CD4-positive, alpha-beta memory T cell (primary cell): ENCODE measurements at places on chromosomes 2 and 18. TPM values are rescaled to one million over a fixed set of nuclear protein-coding genes. Genes with fewer than 3 reads are reported as not detected.

Gene TLX2
- total RNA-seq: 0.52 TPM

Gene RNF144A
- total RNA-seq: 41.1 TPM

Gene SLC5A7
- total RNA-seq: not detected

Gene ALPP
- not detected for total RNA-seq

Gene BMP10
- not detected for total RNA-seq

Gene RAX
- total RNA-seq: not detected

Gene DDX1
- 58.3 TPM for total RNA-seq

Gene DNAH7
- not detected for total RNA-seq

Gene MEIS1
- not detected for total RNA-seq

Gene RBKS
- 1.2 TPM for total RNA-seq

Gene FBXO48
- 6.5 TPM for total RNA-seq

Gene FBXO36
- 0.75 TPM for total RNA-seq

Gene MYO1B
- 0.12 TPM for total RNA-seq

Gene UGT1A5
- not detected for total RNA-seq

Gene TMEM169
- 3.6 TPM for total RNA-seq

Gene UGT1A9
- not detected for total RNA-seq

Gene PRKAG3
- total RNA-seq: not detected

Gene NOP58
- total RNA-seq: 123 TPM

Gene SGO2
- 4.8 TPM for total RNA-seq

Gene CFAP210
- not detected for total RNA-seq

Gene SERPINB12
- not detected for total RNA-seq

Gene KATNAL2
- total RNA-seq: 2.1 TPM

Gene TMEM214
- 97.3 TPM for total RNA-seq
